ENCODE measurements at places on chromosomes 16 and 17.
A peak's percentile ranks its signal among the peaks of the same experiment; 100 is the strongest.

DNA sequence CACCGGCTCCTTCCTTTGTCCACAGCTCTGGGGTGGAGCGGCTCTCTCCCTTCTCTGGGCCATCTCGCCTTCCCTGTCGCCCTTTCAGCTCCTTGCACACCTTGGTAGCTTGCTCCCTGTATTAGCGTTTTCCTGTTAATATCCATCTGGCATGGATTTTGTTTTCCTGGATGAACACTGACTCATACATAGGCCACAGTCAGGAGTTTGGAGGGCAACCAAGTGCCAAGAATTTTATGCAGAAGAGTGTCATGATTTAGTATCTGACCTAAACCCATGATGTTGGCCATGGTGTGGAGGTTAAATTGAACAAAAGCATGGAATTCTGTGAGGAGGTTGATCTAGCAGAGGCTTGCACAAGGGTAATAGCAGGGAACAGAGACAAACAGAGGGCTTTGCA, 180.9 kb downstream of the AIPL1 start:
- H3K27ac ChIP-seq = no peak overlapping the region
- no peaks in the 10 kb centered on the region for H3K4me1 ChIP-seq
- H3K27me3 ChIP-seq = no peaks in the 10 kb centered on the region
- H3K4me3 ChIP-seq = no peak overlapping the region
- no peaks in the 10 kb centered on the region for H3K36me3 ChIP-seq

GRCh38 chr17:58575511-58575910, 61.1 kb upstream of the MTMR4 start:
- DNase-seq = no peak
- H3K4me1 ChIP-seq = no peaks in the 10 kb centered on the region
- H3K27ac ChIP-seq = no peak overlapping the region
- H3K27me3 ChIP-seq = no peaks in the 10 kb centered on the region
- H3K4me3 ChIP-seq = no peak overlapping the region

DNA sequence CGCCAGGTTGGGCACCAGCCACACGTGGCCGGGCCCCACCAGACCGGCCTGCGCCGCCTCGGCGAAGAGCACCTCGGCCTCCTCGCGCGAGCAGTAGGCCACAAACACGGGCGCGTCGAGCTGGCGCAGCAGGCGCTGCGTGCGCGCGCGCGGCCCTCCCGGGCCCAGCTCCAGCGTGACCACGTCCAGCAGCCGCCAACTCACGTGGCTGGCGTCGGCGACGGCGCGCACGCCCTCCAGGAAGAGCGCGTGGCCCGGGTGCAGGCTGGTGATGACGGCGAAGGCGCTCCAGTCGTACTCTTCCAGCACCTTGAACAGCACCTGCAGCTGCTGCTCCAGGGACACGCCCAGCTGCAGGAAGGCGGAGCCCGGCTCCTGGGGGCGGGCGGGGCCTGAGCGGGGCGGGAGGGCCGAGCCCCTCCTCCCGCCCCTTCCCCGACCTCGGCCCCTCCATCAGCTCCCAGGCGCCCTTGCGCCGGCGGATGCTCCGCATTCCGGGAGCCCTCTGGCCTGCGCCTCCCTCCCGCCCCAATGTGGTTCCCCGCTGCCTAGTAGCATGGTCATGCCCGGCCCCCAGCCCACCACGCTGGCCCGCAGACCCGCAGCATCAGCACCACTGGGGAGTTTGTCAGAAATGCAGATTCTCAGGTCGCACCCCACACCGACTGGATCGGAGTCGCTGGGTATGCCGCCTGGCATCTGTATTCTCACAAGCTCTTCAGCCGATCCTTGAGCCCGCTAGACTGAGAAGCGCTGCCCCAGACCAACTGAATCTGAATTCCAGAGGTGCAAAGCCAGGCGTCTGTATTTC, 7.2 kb downstream of the GRIN2C start:
- DNase-seq = peak; percentile 84
- no peak overlapping the region for H3K27ac ChIP-seq
- H3K36me3 ChIP-seq = no peaks in the 10 kb centered on the region
- H3K27me3 ChIP-seq = peaks cover 95% of the 10 kb centered on the region

GRCh38 chr16:89172528-89173173, 1.1 kb downstream of the CDH15 start:
- H3K4me1 ChIP-seq = peaks cover 10% of the 10 kb centered on the region
- H3K27me3 ChIP-seq = peaks cover 18% of the 10 kb centered on the region
- no peak overlapping the region for H3K4me3 ChIP-seq
- no peak for DNase-seq
- no peaks in the 10 kb centered on the region for H3K36me3 ChIP-seq

DNA sequence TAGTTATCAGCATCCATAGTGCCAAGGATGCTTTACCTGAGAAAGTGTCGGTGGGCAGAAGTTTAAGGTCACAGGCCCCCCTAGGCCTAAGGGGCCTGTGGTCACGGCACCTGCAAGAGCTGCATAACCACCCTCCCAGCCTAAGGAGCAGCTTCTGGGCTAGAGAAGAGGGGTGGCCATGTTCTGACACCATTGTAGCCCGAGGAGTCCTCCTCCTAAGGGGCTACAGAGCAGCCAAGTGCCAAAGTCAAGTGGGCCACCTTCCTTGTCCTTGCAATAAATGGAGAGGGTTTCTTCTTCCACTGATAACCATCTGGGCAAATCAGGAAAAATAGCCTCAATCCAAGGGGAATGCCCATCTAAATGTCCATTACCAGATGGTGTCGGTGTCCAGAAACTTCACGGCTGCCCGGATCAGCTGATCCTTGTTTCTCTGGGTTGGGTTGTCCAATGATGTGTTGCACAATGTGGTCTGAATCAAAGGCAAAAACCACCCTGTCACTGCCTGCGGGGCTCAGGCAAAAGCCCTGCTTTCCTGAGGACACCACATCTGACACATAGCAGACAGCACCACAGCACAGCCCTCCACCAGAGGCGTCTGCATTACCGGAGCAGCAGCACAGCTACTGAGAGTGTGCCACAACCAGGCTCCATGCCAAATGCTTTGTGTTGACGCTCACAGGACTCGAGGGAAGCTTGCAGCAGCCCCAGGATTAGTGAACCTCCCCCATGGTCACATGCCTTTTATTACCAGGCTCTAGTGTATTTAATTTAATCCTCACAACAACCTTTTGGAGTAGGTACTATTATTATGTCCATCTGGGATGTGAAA, 12.8 kb downstream of the ATPAF2 start:
- H3K36me3 ChIP-seq = no peaks in the 10 kb centered on the region
- H3K4me1 ChIP-seq = peaks cover 26% of the 10 kb centered on the region
- H3K4me3 ChIP-seq = no peak overlapping the region

GRCh38 chr17:63519972-63520882, 2.9 kb upstream of the KCNH6 start:
- H3K4me1 ChIP-seq = no peaks in the 10 kb centered on the region
- H3K27ac ChIP-seq = no peak overlapping the region
- peaks cover 12% of the 10 kb centered on the region for H3K27me3 ChIP-seq
- no peak for DNase-seq
- no peak overlapping the region for H3K4me3 ChIP-seq

DNA sequence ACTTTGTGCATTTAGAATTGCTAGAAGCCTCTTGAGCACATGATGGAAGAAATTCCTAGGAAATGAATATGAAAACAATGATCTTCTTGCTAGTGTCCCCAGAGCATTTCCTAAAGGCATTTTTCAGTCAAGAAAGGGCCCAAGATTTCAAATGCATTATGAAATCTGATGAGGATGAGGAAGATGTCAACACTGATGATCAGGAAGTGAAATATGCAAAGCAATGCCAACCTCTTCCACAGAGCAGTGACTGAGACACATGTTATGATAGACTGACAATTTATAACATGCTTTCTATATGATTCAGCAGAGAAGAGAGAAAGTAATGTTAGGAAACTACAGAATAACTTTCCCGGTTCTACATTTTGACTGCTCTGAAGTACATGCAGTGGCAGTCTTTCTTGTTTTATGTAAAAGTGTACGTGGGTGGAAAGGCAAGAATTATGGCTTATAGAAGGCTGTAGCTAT, 859.1 kb upstream of the GOT2 start:
- H3K27me3 ChIP-seq = no peaks in the 10 kb centered on the region
- no peak overlapping the region for H3K4me3 ChIP-seq
- DNase-seq = peak; percentile 43
- H3K4me1 ChIP-seq = peaks cover 5% of the 10 kb centered on the region
- no peaks in the 10 kb centered on the region for H3K36me3 ChIP-seq

DNA sequence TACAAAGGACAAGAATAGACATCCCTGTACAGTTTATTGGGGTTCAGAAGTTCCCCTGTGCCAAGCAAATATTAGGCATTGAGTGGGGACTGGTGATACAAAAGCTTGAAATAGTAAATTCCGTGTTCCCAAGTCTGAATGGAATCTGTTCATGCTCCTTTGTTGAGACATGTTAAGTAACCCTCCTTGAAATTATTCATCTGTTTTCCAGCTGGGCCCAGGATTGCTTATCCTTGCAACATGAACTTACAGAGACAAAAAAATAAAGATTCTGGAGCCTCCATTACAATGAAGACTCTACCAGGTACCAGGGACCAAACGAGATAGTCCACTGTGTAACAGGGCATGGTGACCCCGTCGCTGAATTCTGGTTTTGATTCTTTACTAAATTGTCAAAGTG, 6.1 kb upstream of the CCL8 start:
- no peak for DNase-seq
- H3K36me3 ChIP-seq = no peaks in the 10 kb centered on the region
- no peak overlapping the region for H3K4me3 ChIP-seq
- no peaks in the 10 kb centered on the region for H3K4me1 ChIP-seq
- peaks cover 45% of the 10 kb centered on the region for H3K27me3 ChIP-seq

DNA sequence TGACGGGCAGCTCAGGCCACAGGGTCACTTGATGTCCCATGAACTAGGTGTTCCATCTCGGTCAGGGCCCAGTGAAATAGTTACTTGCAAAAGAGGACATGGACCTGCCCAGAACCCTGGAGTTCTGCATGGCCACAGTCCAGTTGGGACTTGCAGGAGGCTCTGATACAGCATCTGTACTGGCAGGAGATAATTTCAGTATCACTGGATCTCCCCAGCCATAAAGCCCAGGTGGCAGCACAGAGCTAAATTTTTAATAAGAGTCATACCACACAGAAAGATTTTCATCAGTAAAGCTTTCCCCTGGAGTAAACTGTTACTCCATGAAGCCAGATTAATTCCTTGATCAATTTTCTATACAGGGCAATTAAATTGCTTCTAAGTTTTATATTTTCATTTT, 18.0 kb upstream of the SLC16A5 start:
- no peaks in the 10 kb centered on the region for H3K36me3 ChIP-seq
- no peak overlapping the region for H3K27ac ChIP-seq
- no peak overlapping the region for H3K4me3 ChIP-seq
- peaks cover 5% of the 10 kb centered on the region for H3K4me1 ChIP-seq
- DNase-seq = no peak

DNA sequence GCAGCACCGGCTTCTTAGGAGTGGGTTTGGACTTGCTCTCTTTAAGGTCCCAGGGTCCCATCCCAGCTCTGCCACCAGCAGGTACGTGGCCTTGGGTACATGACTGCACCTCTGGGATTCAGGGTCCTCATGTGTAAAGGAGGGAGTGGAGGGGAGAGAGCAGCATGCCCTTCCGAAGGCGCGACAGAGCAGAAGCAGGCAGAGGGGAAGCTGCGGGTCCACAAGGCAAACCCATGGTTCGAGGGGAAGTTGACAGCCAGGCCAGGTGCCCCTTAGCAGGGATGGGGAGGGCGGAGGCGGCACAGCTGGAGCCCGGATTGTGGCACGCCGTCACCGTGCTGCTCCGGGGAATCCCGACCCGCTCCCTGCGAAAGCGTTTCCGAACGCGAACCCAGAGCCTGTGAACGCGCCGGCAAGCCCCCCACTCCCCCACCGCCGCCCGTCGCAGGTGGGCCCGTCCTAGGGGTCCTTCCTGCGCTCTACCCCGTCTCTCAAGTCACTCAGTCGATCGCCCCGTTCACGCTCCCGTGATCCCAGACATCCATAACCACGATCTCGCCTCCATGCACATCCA, 4.1 kb upstream of the TBX2 start:
- peak overlapping the region; percentile 63 for H3K4me3 ChIP-seq
- H3K36me3 ChIP-seq = no peaks in the 10 kb centered on the region
- peaks cover 28% of the 10 kb centered on the region for H3K4me1 ChIP-seq
- peak overlapping the region; percentile 98 for H3K27ac ChIP-seq

DNA sequence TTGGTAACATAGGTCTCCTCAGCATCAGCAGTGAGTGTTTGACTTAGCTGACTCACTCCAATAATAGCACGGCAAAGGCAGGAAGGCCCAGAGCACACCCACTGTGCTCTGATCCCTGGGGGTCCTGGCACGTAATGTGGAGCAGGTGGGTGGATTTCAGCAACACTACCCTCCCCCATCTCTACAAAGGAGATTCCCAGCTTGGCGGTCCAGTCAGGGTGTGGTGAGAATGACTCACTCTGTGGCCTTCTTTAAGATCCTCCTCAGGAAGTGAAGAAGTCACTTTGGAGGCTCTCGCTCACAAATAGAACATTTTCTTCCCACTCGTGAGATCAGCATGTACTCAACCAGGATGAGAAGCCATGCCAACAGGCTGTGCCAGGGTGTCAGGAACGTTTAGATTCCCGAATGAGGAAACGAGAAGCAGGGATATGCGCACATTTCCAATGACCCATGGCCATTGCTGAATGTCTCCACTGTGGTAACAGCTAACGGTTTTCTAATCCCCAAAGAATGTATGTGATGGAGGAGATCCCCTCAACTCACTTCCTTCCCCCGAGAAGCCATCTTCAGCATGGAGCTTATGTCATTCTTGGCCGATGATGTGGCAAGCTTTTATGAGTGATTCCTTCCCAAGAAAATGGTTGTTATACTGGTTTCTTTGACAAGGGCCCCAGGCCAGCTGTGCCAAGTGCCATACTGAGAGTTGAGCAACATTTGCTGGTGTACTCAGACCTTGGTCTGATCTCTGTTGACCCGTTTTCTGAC, 365.2 kb downstream of the C16orf95 start:
- no peaks in the 10 kb centered on the region for H3K27me3 ChIP-seq
- peaks cover 11% of the 10 kb centered on the region for H3K4me1 ChIP-seq
- DNase-seq = no peak
- no peak overlapping the region for H3K27ac ChIP-seq
- H3K4me3 ChIP-seq = no peak overlapping the region
- H3K36me3 ChIP-seq = no peaks in the 10 kb centered on the region

GRCh38 chr17:75105126-75106080, 4.4 kb upstream of the ARMC7 start:
- H3K4me3 ChIP-seq = no peak overlapping the region
- H3K4me1 ChIP-seq = peaks cover 7% of the 10 kb centered on the region
- no peak overlapping the region for H3K27ac ChIP-seq
- peak; percentile 60 for DNase-seq

- DNase-seq = no peak
- H3K27ac ChIP-seq = no peak overlapping the region
- no peak overlapping the region for H3K4me3 ChIP-seq
- H3K27me3 ChIP-seq = no peaks in the 10 kb centered on the region
- no peaks in the 10 kb centered on the region for H3K4me1 ChIP-seq
These were observed 8.2 kb upstream of the ATP2C2 start for GRCh38 chr16:84360170-84360569.

GRCh38 chr17:4980644-4981216, 6.7 kb downstream of the CAMTA2 start:
- H3K36me3 ChIP-seq = peaks cover 6% of the 10 kb centered on the region
- peak; percentile 87 for DNase-seq
- no peak overlapping the region for H3K4me3 ChIP-seq
- peaks cover 5% of the 10 kb centered on the region for H3K4me1 ChIP-seq
- no peaks in the 10 kb centered on the region for H3K27me3 ChIP-seq

GRCh38 chr16:58116081-58116480, 13.1 kb downstream of the CFAP20 start:
- peaks cover 26% of the 10 kb centered on the region for H3K4me1 ChIP-seq
- no peaks in the 10 kb centered on the region for H3K27me3 ChIP-seq
- no peak overlapping the region for H3K27ac ChIP-seq
- H3K36me3 ChIP-seq = peaks cover 36% of the 10 kb centered on the region
- DNase-seq = no peak

Data from cardiac muscle cell (in vitro differentiated cells and primary cell).